ENCODE measurements at places on chromosomes 4 and X. TPM values are rescaled to one million over a fixed set of nuclear protein-coding genes. Genes with fewer than 3 reads are reported as not detected.

- DNase-seq: no peak
Measured at GRCh38 chr4:98493296-98493695, 165.1 kb downstream of the TSPAN5 start.

DNA sequence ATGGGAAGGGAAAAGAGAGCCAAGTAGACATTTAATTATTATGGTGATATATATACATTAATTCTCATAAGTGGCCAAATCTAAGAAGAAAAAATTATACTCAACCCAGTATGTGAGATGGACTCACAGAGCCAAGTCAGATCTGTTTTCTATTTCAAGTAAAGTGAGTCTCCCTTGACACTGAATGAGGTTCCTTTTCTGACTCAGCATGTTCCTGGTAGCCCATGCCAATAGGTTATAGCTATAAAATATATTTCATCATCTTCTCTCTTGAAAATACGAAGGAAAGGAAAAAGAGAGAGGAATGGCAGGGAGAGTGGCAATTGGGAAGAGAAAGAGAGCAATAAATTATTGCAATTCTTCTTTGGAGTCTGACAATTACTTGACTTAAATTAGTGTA, 68.8 kb upstream of the GRIA2 start:
- DNase-seq: no peak

DNA sequence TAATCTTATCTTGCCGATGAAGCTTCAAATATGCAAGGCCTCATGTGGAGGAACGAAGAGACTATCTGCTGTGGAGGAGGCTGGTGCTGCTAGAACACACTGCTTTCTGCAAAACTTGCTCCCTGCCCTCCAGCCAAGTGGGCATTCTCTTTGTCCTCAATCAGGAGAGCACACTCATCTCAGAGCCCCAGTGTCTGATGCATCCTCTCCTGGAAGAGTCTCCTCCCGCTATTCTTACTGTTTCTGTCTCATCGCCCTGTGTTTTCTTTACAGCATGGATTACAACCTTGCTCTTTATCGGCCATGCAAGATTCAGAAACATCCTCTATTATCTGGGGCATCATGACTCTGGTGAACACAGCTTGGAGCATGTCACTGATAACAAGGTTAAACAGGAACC, 68.2 kb upstream of the MTNR1A start:
- DNase-seq: no peak

DNA sequence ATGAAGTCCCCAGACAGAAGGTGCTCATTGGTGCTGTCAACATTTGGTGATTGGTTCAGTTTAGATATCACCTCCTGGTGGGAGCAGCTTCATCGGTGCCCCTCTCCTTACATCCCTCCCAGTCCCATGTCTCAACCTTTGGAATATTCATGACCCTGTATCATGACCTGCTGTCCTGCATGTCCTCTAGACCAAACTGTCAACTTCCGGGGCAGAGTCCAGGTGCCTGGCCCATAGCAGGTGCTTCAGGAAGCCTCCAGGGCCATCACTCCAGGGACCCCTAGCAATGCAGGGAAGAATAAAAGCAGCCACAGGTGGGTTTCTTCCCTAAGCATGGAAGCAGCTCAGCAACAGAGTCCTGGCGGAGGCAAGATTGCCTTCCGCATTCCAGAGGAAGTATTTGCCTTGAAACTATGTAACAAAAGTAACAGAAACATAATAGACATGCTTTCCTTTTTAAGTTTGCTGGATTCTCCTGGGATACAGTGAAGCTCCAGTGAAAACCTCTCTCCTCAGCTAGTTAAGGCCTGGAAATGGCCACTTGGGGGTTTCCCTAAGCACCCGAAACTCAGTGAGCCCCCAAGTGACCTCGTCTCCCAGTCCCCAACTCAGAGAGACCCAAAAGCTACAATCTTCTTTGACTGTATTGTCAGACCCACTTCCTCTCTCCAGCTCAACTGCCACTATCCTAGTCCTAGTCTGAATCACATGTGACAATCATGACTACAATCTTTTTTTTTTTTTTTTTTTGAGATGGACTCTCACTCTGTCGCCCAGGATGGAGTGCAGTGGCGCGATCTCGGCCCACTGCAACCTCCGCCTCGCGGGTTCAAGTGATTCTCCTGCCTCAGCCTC, 1.3 kb upstream of the ATP6AP1 start:
- no peak for DNase-seq

DNA sequence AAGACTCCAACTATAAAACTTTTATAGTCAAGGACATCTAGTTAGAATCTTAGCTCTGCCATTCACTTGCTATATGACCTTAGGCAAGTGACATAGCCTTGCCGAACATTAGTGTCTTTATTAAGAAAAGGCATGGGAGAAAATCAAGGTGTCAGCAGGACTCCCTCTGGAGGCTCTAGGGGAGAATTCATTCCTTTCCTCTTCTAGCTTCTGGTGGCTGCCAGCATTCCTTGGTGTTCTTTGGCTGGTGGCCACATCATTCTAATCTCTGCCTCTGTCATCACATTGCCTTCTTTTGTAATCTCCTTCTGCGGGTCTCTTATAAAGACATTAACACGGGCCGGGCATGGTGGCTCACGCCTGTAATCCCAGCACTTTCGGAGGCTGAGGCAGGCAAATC, 99.8 kb downstream of the PPP1R2C start:
- peak; percentile 13 for DNase-seq

DNA sequence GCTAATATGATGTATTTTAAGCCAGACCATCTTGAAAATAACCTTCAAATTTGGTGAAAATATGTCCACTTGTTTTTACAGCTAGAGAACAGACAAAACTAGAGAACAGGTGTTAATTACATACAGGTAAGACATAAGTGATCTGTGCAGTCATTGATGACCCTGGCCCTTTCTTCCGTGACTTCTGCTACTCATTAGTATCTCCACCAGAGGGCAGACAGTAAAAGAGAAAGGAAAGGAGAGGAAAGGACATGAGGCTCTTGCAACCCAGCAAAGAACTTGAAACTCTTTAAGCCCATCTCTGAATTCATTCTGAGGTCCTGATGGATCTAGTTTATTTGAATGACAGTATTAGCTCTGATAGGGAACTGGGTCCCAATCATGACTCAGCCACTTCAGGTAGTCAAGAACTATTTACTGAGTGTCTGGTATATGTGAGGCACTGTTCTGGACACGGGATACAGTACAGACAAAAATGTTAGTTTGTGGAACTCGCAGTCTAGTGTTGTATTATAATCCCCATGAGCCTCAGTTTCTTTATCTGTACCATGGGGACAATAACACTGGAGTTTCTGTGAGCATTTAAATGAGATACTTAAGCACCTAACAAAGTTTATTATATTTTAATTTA, 121.0 kb upstream of the TEX13D start:
- no peak for DNase-seq

The PPP2R2C gene
- total RNA-seq: 8.1 TPM

The CSN1S1 gene
- not detected for total RNA-seq

The ZNF157 gene
- total RNA-seq: not detected

Data from Right ventricle myocardium superior (tissue), 1 donor.